NCI-H82 (cell line): ENCODE measurements at places on chromosomes 13 and 19.

DNA sequence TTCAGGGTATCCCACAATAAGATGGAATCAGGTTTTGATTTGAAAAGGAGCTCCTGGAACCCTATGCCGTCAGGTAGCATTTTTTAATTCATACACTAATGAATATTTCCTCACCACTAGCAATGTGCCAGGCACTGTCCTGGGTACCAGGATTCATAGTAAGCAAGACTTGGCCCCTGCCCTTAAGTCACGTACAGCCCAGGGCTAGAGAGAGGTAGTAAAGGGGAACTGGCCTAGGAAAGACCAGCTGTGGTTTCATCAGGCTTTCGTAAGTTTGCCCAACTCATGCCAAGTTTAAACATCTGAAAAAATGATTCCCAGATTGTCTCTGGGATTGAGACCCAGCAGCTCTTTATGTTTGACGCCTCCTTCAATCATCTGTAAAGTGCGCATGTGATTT, 45.9 kb upstream of the AMER2 start:
- no peak for DNase-seq

GRCh38 chr19:6833166-6833790, 54.1 kb upstream of the ADGRE1 start:
- DNase-seq: no peak

GRCh38 chr19:6610934-6611852, 20.2 kb upstream of the CD70 start:
- DNase-seq: no peak

GRCh38 chr13:27403727-27404385, 20.6 kb upstream of the GTF3A start:
- DNase-seq: no peak

DNA sequence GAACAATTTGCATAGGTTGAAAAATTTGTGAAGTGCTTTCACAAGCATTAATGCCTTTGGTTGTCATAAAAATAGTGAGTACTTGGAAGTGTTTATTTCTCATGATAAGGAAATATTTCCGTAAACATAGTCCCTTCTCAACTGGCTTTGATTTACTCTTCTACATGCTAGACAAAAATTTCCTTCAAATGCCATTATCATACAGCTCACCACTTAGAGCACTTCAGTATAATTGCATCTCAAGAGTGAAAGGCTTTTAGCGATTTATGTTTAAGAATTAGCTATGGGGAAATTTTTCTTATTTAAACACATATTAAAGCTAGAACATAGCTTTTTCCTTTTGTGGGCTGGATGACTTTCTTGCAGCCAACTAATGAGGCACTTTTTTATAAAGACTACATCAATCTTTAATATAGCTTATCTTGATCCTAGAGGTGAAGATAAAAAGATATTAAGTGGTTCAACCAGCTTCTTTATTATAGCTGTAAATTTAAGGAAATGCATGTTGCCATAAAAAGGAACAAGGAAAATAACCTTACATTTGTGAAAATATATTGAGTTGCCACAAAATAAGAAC, 656.8 kb downstream of the SLITRK6 start:
- no peak for DNase-seq

DNA sequence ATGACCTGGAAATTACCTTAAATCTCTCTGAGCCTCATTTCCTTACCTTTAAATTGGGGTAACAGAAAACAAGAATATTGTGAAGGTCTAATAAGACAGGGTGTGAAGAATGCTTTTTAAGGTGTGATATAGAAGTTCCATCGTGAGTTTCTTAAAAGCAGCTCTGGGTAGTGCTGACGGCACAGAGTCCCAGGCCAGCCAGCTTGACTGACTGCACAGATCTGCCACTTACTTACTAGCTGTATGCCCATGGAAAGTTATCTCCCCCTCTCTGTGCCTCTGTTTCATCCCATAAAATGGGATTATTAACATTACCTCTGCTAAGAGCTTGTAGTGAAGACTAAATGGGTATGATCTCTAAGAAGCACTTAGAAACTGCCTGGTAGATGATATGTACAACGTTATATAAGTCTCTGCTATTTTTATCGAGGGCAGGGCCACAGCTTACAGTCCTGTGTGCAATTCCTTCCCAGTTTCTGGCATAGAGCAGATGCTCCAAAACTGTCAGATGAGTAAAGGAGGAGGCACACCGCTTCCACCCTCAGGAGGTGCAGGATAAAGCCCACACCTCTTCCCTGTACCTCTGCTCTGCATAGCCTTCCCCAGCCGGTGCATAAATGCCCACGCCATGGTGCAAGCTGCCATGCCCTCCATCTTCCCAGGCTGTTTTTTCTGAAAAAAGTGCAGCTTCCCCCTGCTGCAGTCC, 99.6 kb downstream of the MBNL2 start:
- peak; percentile 46 for DNase-seq

GRCh38 chr13:93226065-93226622, 463 bp upstream of the GPC6 start:
- peak; percentile 57 for DNase-seq
